Dorsolateral prefrontal cortex (tissue), 122 donors: ENCODE measurements at places on chromosomes 12 and 14.

GRCh38 chr12:105330931-105331804 lies 677 bp downstream of the C12orf75 start:
- DNase-seq: no peak

DNA sequence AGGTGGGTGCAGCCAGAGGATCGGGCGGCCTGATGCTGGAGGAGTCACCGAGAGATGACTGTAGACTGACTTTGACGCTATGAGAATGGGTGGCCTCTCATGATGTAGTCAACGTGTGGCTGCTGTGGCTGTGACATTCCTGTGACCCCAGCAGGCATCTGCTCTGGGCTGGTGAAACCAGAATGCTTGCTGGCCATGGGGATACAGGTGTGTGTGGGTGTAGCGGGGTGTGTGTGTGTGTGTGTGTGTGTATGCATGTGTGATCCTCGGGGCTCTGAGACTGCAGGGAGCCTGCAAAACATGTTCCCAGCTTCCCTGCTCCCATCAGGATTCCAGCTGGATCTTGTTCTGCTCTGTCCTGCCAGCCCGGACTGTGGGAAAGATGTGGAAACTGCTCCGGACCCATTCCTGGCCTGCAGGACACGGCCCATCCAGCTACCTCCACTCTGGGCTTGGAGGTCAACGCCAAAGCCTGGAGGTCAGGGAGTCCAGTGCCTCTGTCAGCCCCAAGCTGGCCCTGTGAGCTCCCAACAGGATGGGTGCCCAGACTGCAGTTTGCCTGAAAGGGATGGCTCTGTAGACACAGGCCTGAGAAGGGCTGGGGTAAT lies 18.8 kb upstream of the HHIPL1 start:
- no peak for DNase-seq

GRCh38 chr14:29896354-29896821 lies 31.3 kb downstream of the PRKD1 start:
- DNase-seq: no peak

GRCh38 chr12:9264546-9264945 lies 56.4 kb upstream of the PZP start:
- DNase-seq: no peak

GRCh38 chr14:32341947-32342846 lies 13.1 kb downstream of the AKAP6 start:
- DNase-seq: no peak

DNA sequence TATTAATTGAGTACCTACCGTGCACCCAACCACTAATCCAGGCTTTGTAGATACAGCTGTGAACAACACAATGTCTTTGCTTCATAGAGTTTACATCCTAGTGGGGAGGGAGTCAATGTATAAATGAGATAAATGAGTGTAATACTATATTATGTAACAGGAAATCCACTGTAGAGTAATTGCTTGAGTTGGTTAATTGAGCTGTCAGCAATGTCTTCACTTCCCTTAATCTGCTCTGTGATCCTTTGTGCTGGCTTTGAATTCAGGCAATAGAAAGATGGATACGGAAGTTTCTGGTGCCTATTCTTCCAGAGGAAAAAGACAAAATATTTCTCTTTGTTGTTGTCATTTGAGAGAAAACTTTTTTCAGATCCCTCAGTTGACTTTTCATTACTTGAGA lies 104.0 kb upstream of the SLC16A7 start:
- no peak for DNase-seq

GRCh38 chr12:104352106-104352713 lies 48.7 kb downstream of the EID3 start:
- no peak for DNase-seq

- DNase-seq: no peak
Measured at GRCh38 chr14:40074169-40074568, 641.9 kb upstream of the FBXO33 start.

DNA sequence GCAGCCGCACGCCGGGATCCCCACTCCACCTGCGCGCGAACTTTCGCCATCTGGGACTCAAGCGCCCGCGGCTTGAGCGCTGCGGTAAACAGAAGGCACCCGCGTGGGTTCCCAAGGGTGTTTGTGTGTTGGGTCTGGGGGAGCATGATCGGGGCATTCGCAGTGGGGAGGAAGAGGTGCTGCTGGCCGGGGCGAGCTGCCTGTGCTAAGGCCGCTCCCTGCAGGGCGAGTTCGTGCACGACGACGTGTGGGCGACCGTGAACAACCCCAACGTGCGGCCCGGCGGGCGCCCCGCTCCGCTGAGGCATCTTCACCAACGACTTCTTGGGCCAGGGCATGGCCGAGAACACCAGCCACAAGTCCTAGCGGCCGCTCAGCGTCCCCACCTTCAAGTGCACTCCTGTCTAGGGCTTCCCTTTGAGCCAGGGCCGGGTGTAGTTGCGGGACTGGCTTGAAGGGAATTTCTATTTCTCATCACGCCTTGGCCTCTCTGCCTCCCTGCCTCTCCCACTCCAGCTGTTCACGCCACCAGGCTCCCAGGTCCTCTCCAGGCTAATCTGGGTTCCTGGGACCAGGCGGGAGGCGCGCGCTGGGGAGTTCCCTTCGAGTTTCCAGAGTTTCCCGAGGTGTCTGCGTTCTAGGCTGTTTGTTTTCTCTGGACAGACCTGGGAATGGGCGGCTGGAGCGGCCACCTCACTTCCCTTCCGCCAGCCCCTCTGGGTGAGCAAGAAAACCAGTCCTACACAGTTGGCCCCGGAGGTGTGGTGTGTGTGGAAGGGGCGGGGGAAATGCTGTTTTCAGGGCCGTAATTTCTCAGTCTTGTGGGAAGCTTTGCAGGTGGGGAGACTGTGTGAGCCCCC lies 417.8 kb upstream of the TMTC1 start:
- no peak for DNase-seq

DNA sequence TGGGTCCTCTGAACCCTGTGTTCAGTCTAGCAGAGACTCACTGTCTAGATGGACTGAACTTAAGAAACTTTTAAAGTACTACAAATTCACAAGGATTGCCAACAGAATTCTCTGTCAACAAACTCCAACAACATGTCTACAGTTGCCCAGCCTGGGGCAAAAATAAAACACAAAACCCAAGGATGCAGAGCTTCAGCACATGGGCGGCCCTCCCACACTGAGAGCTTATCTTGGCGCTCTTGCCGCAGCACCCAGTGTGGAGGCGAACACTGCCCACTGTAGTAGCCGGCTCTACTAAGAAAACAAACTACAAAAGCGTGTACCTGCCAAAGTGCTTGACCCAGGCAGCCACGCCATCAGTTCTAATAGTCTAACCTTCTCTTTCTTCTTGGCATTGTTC lies 66.7 kb downstream of the PTPN21 start:
- peak; percentile 61 for DNase-seq

GRCh38 chr14:89339579-89339978 lies 77.5 kb downstream of the FOXN3 start:
- no peak for DNase-seq

DNA sequence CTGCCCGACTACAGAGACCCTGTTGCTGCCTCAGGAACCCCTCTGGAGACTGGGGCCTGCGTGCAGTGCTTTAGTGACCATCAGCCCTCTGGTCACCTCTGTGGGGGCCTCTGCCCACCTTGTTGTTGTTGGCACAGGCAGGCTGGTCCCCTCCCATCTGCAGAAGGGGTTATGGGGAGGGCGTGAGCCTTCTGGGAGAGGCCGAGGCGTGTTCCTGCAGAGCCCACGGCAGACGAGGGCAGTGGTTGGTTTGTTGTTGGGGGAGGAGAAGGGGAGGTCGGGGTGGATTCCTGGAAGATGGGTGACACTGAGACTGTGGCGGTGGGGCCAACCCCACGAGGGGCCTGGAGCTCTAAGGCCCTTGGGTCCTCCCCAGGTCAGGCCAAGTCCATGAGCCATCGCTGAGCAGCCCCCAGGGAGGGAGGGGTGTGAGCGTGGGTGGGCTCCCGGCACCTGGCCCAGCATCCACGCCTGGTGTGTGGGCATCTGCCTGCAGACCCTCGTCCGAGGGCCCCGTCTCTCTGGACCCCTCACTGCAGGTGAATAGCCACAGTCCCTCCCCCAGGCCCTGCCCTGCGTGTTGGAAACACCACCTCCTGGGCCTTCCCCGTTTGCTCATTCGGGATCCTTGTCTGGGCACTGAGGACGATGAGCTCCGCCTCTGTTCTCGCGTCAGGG lies 23.6 kb downstream of the FBRSL1 start:
- no peak for DNase-seq

DNA sequence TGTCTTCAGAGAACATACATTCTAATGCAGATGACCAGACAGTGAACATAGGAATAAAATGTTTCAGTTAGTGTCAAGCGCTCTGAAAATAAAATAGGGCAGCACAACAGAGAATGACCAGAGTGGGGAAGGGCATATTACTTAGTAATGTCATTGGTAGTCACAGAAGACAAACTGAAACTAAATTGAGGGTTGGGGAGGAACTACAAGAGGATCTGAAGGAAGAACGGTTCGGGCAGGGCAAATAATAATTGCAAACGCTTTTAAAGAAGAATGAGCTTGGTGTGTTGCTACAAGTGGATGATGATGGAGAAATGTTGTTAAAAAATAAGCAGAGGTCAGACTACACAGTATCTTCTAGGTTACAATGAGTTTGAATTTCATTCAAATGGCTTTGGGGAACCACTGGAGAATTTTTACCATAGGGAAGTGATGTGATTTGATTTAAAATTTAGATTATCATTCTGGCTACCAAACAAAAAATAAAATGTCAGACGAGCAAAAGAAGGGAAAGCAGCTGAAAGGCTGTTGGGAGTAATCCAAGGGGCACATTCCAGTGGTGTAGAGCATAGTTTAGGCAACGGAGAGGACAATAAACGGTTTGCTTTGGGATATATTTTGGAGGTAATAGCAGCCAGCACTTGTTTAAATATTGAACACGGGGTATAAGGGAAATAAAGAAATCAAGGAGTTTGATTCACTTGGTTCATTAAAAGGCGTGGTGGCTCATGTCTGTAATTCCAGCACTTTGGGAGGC lies 56.3 kb upstream of the SLC6A13 start:
- no peak for DNase-seq

- DNase-seq: no peak
Measured at GRCh38 chr14:40318211-40318719, 886.0 kb upstream of the FBXO33 start.

GRCh38 chr12:70741256-70741655 lies 104.0 kb upstream of the PTPRB start:
- DNase-seq: no peak

DNA sequence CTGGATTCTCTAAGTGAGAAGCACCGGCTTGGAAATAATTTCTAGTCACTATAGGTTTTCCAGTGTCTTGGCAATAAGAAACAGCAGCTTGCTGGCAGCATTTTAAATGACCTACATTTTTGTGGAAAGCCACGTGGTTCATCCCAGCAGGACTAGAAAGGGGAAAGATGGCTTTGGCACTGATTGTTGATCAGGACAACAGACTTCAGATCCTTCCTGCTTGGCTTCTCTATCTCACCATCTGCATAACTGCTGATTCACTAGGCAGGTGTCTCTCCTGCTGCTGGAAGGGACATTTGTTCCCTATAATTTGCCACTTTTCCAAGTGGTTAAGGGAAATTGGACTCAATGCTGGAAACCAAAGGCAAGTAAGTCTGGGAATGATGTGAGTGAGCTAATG lies 131.0 kb downstream of the TTC8 start:
- DNase-seq: no peak
